ENCODE measurements at places on chromosomes 13 and 19.

- DNase-seq, result no peak
Measured at GRCh38 chr13:80180740-80181355, 160.1 kb downstream of the SPRY2 start.

- no peak for DNase-seq
Measured at GRCh38 chr19:2993579-2993978, 16.2 kb downstream of the TLE6 start.

DNA sequence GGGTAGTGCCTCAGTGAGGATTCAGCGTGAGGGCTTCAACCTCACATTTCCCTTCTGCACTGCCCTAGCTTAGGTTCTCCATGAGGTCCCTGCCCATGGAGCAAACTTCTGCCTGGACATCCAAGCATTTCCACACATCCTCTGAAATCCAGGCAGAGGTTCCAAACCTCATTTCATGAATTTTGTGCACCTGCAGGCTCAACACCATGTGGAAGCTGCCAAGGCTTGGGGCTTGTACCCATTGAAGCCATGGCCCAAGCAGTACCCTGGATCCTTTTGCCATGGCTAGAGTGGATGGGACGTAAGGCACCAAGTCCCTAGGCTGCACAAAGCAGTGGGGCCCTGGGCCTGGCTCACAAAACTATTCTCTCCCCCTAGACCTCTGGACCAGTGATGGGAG, 877.1 kb upstream of the KLHL1 start:
- no peak for DNase-seq

GRCh38 chr19:37928527-37929286, 21.7 kb downstream of the SIPA1L3 start:
- no peak for DNase-seq

- DNase-seq, result no peak
Measured at GRCh38 chr13:31274390-31274789, 74.6 kb downstream of the B3GLCT start.

- peak; percentile 85 for DNase-seq
Measured at GRCh38 chr13:87622971-87623370, 48.2 kb upstream of the SLITRK5 start.

- DNase-seq, result peak; percentile 51
Measured at GRCh38 chr19:1799695-1800342, 12.3 kb downstream of the ATP8B3 start.

GRCh38 chr13:19567820-19568534, 6.6 kb upstream of the TPTE2 start:
- DNase-seq, result no peak

DNA sequence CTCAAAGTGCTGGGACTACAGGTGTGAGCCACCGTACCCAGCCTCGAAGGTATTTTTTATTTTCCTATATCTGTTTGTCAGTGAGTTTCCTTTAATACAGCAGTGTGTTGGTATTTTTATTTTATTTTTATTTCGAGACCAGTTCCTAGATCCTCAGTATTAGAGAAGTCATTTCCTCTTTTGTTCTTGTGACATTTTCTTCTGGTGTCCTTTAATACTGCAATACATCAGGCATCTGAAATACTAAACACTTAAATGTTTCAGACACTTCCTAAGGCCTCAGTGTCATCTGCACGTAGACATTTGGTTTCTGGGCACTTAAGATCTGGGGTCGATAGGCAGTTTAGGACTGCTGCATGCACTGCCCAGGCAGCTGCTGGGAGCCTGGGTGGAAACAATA, 22.5 kb downstream of the GATAD2A start:
- DNase-seq, result no peak

GRCh38 chr19:7961920-7962626, 18.6 kb upstream of the TIMM44 start:
- no peak for DNase-seq

DNA sequence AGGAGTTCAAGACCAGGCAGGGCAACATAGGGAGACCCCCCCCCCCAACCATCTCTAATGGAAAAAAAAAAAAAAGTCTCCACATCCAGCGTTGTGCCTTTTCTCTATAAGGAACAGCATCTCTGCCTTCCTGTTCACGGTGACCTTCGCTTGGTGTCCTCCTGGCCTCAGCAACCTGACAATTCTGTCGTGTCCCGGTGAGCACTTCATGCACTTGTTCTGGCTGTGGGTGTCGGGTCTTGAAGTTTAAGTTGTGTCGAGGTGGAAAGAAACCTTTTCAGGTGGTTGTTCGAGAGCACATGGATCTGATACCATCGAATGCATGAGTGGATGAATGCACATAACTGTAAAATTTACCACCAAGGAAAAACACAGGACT, 594 bp downstream of the ZNF559 start:
- no peak for DNase-seq

DNA sequence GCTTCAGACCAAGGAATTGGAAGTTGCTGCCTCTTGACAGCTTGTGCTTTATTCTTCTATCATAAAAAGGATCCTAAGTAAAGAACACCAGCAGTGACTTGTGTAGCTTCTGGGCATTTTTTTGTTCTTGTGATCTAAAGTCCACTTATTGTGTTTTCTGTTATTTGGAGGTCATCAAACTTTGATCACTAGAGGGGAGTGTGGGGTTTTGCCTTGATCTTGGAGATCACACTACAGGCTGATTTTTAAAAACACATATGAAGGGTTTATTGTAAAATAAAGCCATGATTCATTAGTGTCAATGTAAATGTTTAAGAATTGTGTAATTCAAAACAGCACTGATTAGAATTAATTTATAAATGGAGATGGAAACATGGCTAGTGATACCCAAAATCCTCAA, 328.7 kb upstream of the EDNRB start:
- no peak for DNase-seq

GRCh38 chr13:73985783-73986182, 148.4 kb downstream of the KLF12 start:
- DNase-seq, result no peak

GRCh38 chr19:42081584-42082203, 5.7 kb downstream of the ZNF574 start:
- no peak for DNase-seq

DNA sequence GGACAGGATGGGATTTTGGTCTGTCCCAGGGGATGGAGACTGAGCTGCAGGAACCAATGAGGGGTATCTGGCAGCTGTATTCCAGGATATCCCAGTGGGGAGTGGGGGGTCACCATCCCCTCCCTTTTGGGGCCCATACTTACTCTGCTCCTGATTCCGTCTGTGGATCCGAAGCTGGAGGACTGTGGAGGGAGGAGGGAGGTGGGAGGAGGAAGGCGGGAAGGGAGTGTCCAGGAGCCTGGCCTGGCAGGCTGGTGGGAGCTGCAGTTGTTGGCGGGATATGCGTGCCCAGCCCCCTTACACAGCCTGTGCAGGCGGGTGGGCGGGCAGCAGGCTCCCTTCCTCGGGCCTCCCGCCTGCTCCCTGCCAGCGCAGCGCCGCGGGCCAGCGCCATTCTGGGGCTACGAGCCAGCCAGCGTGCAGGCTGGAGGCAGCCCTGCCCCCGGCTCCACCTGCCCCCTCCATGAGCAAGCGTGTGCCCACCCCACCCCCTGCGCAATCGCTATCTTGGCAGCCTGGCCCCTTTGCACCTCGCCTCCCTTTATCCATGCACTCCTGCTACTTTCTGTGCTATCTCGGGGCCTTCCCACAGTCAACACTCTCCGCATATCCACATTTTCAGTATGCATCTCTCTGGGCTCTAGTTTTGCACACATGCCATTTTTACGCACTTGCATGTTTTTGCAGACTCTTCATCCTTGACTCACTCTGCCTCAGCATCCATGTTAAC, 2.8 kb downstream of the MAMSTR start:
- peak; percentile 63 for DNase-seq

GRCh38 chr13:50255639-50256038, 240.4 kb downstream of the KCNRG start:
- no peak for DNase-seq

DNA sequence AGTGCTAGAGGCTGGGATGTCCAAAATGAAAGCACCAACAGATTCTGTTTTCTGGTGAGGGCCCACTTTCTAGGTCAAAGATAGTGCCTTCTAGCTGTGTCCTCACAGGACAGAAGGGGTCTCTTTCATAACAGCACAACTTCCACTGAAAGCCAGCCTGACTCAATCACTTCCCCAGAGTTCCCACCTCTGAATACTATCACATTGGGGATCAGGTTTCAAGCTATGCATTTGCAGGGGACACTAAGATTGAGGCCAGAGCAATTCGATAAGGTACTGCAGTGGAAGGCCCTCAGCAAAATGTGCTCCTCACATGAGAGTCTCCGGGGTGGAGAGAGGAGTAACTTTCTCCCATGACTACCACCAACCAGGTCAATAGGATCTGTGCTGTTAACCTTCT, 1501.5 kb downstream of the EFNB2 start:
- no peak for DNase-seq

- no peak for DNase-seq
Measured at GRCh38 chr13:19239114-19239860, 57.7 kb upstream of the TUBA3C start.

GRCh38 chr13:102771298-102772041, 2.1 kb downstream of the TEX30 start:
- no peak for DNase-seq

GRCh38 chr13:110960204-110960603, 45.3 kb upstream of the ANKRD10 start:
- no peak for DNase-seq

DNA sequence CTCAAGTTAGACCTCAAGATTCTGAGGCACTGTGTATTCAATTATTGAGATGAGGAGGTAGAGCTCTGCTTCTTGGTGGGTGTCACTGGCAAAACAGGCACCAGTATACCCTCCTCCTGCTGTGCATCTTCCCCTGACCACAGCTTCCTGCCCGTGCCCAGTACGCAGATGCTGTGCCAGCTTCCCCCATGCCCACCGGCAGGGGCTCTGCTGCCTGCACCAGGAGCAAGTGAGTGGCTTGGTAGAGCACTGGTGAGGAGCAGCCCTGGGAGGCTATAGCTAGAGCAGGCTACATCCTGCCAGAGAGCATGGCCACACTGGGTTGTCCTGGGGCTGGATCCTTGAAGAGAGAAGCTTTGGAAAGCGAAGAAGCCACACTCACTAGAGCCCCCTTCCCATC, 21.0 kb upstream of the RNF17 start:
- DNase-seq, result no peak

DNA sequence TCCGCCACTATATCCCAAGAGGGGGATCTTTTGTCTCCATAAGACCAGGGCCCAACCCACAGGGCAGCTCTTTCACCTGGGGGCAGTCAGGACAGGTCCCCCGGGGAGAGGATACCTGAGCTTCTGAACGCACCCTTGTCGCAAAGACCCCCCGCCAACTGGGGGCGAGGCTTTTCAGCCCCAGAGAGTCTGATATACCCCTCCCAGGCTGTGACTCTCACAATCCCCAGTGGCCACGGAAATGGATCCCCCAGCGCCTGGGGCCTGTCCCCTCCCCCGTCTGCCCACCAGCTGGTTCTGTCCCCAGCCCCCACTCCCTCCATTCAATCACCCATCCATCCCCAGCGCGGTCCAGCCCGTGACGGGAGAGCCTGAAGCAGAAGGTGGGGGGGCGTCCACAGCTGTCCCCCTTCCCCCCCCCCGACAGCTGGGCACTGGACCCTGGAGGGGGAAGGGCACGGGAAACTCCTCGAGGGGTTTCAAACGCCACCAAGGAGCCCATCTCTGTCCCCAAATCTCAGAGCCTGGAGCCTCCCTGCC, 823 bp downstream of the DOCK6 start:
- no peak for DNase-seq

- DNase-seq, result no peak
Measured at GRCh38 chr13:75308222-75308621, 173.7 kb downstream of the TBC1D4 start.

GRCh38 chr19:17902701-17903100, 30.1 kb upstream of the CCDC124 start:
- peak; percentile 12 for DNase-seq

DNA sequence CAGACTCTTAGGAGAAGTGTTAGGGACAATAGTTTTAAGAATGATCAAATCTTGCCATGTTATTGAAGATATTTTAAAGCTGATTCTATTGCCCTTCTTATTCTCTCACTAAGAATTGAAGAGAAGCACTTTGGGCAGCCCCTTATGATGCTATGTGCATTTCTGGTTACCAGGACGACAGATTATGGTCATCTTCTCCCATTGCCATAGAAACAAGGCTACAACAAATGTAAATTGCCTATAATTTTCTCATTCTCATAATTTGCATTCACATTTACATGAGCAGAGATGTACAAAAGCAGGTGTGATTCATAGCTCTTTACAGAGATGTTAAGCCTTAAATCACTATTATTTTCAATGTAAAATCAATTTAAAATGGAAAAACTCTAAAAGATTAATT, 137.3 kb upstream of the PCDH9 start:
- DNase-seq, result no peak

DNA sequence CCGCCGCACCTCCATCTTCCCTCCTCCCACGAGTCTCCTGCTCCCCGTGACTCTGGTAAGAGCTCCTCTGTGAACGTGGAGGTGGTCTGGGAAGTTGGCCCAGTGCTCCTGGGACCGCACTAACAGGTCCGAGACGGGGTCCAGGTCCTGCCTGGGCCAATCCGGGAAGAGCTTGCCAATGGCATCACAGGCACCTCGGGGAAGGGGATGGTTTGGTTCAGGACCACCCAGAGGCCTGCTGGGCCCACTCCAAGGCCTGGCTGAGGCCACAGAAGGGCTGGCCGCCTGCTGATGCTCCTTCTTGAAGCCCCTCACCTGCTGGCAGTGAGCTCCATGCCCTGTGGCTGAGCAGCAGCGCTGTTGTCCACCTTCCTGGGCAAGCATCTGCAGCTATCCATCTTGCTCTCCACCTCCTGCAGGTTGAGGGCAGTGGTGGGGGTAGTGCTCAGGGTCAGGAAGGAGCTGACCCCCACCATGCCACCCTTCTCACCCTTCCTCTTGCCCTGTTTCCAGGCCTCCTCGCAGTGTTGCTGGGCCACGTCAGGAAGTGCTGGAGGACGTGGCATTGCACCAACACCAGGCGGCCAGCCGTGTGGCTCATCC, 41.2 kb upstream of the TPM4 start:
- DNase-seq, result no peak

DNA sequence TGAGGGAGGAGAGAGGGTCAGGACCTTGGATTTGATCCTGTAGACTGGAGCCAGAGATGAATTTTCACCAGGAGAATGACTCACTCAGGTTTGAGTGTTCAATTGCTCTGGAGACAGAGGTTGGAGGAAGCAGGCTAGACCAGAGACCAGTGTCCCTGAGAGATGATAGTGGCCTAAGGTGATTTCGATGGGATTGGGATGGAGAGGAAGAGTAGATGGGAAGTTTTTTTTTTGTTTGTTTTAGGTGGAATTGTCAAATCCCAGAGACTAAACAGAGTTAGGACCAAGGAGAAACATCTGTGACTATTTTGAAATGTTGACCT, 2.3 kb downstream of the CEBPG start:
- no peak for DNase-seq

- peak; percentile 91 for DNase-seq
Measured at GRCh38 chr19:48812094-48812929, 1.5 kb upstream of the BCAT2 start.

GRCh38 chr13:82934000-82934399, 948.3 kb downstream of the SLITRK1 start:
- no peak for DNase-seq

DNA sequence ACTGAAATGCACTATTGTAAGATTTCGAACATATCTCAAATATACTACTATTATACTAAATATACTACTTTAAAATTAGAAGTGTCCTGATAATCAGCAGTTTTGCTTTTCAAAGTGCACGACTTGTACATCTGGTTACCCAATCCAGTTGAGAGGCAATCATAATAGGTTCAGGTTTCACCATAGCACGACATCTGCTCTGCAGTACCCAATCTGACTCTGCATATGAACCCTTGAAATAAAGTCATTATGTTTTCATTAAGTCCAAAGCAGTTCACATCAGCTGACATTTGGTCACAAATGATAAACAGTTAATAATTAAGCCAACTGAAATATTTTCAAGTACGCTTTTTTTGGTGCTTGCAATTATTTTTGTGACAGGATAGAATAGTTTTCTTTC, 90.6 kb downstream of the PCDH9 start:
- peak; percentile 84 for DNase-seq

GRCh38 chr13:27037571-27037970, 134.0 kb downstream of the USP12 start:
- no peak for DNase-seq
